ENCODE measurements at places on chromosomes 2 and 18.
A peak's percentile ranks its signal among the peaks of the same experiment; 100 is the strongest.

DNA sequence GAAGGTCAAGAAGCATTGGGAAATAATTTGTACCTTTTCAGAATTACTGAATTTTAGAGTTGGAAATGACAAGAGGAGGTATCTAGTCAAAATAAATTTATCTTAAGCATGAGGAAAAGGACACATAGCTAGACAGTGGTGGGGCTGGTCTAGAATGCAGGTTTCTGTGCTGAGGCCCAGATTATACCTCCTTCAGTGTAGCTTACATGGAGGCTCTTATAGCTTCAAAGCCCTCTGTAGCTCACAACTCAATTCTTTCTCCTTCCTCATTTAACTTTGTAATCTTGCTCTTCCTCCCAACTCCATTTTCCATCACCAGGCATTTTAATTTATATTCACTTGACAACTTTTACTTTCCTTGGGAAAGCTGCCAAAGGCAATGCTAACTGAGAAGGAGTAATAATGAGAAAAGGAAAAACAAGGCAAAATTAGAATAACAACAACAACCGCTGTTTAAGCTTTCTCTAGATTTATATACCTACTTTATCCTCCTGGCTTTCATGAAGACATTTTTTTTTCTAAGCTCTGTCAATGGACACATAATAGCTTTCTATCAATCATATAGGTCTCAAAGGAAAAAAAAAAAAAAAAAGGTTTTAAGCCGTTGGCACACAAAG lies 58.5 kb downstream of the CLHC1 start:
- DNase-seq: no peak

DNA sequence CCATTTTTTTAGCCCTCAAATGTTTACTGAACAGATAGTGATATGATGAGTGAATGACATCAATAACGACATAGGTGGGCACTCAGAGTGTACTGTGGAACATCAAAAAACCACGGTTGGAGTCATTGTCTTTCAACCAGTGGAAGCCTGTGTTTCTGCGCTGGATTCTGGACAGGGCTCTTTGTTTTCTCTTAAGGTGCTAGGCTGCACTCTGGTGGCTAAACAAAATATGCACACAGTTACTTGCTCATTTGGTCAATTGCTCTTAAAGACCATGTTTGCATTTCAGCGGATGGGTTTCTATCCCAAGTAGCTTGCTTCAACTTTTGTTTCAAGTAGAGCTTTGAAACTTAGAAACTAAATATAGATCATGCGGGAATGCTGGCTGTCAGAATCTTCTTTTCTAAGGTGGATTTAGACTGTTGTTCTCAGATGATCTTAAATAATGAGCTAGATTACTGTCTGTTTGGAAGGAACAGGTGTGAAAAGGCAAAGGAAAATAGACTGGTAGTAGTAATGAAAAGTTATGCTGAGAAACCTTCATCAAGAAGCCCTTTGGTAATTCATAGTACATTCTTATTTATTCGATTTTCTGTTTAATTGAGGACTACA lies 48.5 kb upstream of the LYPD6B start:
- DNase-seq: no peak

DNA sequence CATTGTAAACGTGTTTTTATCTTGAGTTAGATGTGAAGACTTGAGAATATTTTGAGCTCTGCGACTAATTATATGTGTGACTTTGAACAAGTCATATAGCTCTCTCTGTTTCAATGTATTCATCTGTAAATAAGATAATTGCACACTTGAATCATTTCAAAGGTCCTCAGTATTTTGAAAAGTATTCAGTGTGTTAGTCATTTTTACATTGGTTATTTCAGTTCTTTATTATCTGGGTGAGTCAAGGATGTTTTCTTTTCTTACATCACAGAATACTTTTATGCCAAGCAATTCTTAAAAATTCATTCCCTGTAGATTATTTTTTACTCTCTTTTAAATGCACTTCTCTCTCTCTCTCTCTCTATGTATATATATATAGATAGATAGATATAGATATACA lies 1098.0 kb upstream of the ZEB2 start:
- DNase-seq: no peak

DNA sequence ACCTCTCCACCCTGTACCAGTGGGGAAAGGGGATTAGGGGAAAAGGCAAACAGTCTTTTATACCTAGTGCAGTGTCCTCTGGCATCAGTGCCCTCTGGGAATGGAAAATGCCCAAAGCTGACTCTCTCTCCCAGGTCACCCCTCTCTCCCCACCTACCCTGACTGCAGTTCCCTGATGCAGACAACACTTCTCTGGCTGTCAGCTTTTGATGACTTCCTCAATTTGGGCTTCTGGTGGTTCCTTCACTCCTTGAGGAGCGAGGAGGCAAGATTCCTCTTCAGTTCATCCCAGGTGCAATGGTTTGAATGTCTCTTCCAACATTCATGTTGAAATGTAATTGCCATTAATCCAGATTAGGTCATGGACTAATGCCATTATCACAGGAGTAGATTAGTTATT lies 19.7 kb upstream of the PPM1B start:
- DNase-seq: no peak

DNA sequence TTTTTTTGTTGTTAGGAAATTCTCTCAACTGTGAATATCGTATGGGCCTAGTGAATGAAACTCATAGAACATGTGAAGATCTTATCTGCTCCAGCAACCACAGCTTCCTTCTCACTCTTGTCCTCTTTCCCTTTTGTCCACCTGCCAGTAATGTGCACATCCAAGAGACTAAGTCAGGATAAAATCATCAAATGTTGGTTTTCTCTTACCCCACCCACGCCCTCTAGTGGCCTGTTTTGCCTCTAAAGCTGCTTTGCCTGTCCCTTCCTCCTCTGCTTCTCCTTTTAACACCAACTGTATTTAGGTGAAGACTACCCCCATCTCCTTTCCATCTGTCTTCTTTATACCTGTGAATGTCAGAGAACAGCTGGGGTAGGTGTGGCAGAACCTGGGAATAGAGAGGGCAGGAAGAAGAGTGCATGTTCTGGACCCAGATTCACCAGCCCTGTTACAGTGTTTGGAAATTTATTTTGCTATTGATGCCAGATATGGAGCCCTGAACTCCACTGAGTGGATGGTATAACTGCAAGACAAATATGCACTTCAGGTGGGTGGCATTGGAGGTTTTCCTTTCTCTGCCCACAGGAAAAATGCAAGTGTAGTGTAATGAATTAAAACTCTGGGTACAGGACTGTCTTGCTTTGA lies 8.4 kb upstream of the MGAT5 start:
- peak; percentile 87 for DNase-seq

DNA sequence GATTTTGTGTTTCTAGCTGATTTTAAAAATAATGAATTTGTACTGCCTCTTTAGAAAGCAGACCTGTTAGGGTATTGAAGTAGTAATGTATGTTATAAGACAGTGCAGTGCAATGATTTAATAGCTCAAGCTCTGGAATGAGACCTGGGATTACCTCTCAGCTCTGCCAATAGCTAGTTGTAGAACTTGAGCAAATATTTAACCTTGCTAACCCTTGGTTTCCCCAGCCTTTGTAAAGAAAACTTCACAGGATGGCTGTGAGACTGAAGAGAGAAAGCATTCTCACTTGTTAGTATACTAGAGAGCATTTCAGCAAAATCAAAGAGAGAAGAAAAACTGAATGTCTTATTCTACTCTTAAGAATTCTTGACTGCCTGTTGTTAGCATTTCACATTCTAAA lies 293.9 kb downstream of the KIAA1328 start:
- DNase-seq: no peak

DNA sequence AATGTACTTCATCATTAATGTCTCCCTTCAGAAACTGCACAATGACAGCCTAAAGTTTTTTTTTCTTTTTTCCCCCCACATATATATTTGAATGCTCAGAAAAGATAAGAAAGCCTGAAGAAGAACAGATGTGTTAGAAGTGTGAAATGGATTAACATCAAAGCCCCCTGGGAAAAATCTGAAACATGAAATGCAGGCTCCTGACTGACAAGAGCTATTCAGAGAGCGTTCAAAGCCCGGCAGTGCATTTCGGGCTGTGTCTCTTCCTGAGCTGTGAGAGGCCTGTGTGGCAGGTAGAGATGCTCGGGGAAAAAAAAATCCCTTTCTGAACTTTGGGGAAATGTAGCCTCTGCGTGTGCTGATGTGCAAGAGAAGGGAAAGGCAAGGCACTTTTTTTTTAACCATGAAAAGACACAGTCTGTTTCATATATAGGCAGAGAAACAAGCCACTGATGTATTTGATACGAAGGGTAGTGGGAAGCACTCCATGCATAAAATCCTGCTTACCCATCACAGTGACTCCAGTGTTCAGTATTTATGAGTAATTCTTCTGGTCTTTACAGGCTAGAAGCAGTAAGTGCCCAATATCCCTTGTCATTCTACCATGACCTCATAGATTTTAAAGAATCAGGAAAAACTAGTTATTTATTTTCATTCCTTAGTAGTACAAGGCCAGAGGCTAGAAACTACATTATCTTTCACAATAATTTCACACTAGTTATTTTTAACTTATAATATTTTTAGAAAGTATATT lies 1574.2 kb upstream of the PIK3C3 start:
- DNase-seq: no peak
